ENCODE measurements at places on chromosomes 1 and 21. TPM values are rescaled to one million over a fixed set of nuclear protein-coding genes. Genes with fewer than 3 reads are reported as not detected.
A peak's percentile ranks its signal among the peaks of the same experiment; 100 is the strongest.

The PODN gene
- total RNA-seq: 56.5 TPM

The CD53 gene
- 171 TPM for total RNA-seq

The PLA2G5 gene
- total RNA-seq: 4.9 TPM

The SH3D21 gene
- 10.2 TPM for total RNA-seq

The C1orf226 gene
- 7.1 TPM for total RNA-seq

The CRYZ gene
- 48.3 TPM for total RNA-seq

The GPR37L1 gene
- total RNA-seq: 0.06 TPM

The CDC20 gene
- 1.8 TPM for total RNA-seq

The OR2M3 gene
- not detected for total RNA-seq

The GBP6 gene
- total RNA-seq: 0.12 TPM

The NCMAP gene
- total RNA-seq: 10.7 TPM

The NR5A2 gene
- 8.1 TPM for total RNA-seq

DNA sequence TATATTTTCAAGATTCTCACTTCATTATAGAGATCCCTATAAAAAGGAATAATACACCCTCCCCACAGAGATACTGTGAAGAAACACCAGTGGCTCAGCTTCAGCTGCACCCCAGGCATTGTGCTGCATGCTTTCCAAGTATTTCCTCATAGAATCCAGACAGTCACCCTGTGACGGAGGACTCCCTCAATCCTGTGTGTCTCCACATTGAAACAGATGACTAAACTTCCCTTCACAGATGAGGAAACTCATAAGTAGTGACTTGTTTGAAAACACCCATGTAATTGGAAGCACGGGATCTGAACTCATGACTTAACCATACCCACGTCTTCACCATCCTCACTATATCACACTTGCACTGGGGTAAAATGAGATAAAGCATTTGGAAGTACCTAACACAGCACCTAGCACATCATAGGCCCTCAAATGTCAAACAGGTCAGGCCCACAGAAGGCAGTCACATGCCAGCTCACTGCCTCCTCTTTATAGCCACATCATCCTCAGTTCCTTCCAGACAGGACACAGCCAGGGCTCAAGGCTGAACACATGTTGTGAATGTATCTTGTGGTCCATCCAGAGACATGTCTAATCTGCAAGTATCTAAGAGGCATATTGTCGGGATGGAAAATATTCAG lies 55.2 kb downstream of the GPR161 start:
- DNase-seq: no peak

GRCh38 chr1:225842074-225842473 lies 32.1 kb downstream of the EPHX1 start:
- no peak for DNase-seq

DNA sequence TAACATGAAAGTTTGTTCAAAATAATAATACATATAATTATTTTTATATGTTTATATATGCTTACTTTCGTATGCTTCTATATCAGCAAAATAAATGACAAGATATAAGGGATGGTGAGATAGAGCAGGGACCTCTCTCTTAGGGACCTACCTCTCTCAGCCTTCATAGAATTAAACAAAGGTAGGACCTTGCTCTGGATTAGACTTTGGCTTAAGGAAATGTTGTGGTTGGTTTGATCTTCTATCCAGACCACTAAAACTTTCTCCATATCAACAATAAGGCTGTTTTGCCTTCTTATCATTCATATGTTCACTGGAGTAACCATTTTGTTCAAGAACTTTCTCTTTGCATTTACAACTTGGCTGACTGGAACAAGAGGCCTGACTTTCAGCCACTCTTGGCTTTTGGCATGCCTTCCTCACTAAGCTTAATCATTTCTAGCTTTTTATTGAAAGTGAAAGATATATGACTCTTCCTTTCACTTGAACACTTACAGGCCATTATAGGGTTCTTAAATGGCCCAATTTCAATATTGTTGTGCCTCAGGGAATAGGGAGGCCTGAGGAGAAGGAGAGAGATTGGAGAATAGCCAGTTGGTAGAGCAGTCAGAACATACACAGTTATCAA lies 14.4 kb downstream of the FRRS1 start:
- no peak for DNase-seq

DNA sequence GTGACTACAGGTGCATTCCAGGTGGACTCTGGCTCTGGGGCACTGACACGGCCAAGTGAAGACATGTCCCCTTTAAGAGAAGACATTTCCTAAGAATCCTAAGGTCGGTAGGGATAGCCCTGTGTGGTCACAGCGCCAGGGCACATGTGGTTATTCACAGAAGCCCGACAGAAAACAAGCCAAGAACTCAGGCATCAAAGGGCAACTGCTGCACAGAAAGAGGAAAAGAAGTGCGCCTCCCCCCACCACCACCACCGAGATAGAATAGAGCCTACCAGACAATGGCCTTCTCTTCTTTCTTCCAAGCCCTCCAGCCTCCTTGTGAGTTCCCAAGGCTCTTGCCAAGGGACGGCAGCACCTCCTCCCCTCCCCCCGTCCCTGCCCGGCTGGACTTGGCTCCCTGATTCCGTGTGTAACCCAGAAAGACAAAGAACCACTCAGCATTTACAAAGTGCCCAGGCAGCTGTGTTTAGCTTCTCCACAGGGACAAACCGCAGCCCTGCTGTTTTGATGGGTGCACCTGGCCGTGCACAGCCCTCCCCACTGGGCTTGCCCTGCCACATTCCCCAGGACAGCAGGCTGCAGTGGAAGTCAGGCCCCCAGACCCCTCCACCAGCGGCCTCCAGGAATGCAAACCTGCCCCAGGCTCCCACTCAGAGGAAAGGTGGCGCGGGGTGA lies 30.2 kb downstream of the TMPRSS2 start:
- peak; percentile 67 for DNase-seq

DNA sequence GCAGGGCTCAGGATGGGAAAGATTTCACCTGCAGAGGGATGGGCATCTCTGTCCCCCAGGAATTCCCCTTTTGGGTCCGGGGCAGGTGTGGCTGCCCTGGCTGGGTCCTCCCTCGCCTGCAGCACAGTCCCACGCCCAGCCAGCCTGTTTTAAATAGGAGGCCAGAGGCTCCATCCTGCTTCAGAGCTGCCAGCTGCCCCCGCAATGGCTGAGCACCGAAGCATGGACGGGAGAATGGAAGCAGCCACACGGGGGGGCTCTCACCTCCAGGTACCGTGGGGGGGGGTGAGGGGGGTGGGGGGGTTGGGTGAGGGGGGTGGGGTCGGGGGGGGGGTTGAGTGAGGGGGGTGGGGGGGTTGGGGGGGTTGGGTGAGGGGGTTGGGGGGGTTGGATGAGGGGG lies 3.6 kb downstream of the SCNN1D start:
- no peak for DNase-seq

DNA sequence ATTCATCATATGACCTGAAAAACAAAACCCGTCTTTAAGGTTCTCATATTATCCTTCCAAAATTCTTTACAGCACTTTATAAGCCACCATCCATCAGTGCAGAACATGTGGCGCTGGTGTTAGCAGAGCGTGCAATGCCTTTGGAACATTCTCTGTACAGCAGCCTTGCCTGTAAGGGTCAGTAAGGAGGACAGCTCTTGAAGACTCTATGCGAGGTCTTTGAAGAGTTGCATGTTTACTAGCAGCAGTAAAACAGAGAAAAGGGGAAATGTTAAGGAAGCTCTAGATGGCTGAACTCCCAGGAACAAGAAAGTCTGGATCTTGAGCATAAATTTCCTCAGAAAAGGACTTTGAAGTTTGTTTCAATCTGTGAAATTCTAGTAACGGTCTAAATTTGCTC lies 365.6 kb downstream of the DUSP10 start:
- no peak for DNase-seq

DNA sequence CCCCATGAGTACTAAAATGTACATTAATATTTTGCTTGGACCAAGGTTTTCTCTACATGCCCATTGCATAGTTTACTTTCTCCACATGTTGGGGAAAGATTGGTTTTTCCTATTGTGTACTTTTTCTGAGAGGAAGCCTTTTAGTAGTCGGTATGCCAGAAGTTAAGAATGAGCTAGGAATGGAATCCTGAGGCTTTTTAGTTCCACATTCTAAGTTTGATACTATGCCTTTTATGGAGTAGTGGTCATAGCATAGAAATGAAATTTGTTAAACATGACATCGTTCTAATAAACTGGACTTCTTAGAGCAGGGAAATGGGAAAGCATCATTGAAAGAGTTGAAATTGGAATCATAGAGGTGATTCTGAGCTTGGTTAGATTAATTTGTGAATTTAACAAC lies 64.3 kb downstream of the BCL9 start:
- no peak for DNase-seq

GRCh38 chr1:84975035-84975434 lies 21.9 kb downstream of the MCOLN2 start:
- DNase-seq: no peak

DNA sequence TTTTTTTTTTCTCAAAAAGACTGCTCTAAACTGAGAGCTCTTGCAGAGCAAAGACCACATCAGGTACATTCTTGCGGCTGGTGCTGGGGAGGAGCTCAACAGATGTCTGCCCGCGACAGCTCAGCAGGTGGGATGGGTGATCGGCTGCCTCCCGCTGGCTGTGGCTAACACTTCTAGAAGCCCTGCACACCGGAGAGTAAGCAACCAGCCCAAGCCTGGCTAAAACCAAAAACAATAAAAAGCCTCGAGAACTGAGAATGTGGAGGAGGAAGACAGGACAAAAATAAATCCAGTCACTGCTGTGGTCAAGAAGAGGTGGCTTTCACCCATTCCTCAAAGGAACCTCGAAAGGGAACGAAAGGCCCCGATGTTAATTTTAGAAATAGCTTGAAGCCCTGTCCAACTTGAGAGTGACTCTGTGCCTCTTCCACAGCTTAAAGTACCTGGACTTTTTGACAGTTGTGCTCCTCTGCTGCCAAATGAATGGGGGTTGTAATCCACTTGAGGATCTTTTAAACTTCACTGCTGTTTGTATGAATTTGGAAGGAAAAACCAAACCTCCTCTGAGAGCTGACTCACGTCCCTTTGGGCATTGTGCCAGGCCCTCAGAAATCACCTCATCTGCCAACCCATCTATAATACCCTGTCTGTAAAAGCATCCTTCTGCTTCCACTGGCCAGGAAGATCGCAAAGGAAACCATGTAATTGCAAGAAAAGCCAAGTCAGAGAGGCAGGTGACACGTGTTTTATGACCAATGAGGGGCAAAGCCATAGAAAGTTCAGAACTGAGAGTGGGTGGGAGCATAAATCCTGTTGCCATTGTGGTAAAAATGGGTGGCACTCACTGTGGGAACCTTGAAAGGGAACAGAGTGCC lies 78.6 kb downstream of the KCNN3 start:
- no peak for DNase-seq

- no peak for DNase-seq
Measured at GRCh38 chr1:187413405-187414169, 584.8 kb downstream of the PLA2G4A start.

GRCh38 chr1:109880971-109881894 lies 29.4 kb upstream of the CSF1 start:
- no peak for DNase-seq

- DNase-seq: no peak
Measured at GRCh38 chr1:197913495-197914276, 3.5 kb upstream of the LHX9 start.

DNA sequence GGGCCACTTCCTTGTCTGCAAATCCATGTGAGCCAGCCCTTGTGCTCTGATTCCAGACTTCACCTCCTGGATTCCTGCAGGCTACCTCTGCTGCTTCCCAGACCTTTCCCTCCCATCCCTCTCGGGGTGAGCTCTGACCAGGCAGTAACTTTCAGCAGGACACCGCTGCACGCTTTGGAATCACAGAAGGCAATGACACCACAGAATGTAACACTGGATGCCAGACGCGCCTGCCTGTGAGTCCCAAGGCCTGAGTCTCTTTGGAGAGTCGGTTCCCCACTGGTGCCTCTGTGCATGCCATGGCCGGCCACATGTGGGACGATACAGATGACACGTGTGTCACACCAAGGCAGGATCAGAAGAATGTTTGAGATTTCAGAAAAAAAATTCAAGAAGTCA lies 89.7 kb upstream of the ERRFI1 start:
- no peak for DNase-seq

- no peak for DNase-seq
Measured at GRCh38 chr1:102186536-102186935, 189.8 kb upstream of the OLFM3 start.

GRCh38 chr21:39005502-39005787 lies 177.8 kb downstream of the PSMG1 start:
- no peak for DNase-seq

Data from upper lobe of right lung (tissue), 1 donor.